ENCODE measurements at places on chromosomes 4 and X.

DNA sequence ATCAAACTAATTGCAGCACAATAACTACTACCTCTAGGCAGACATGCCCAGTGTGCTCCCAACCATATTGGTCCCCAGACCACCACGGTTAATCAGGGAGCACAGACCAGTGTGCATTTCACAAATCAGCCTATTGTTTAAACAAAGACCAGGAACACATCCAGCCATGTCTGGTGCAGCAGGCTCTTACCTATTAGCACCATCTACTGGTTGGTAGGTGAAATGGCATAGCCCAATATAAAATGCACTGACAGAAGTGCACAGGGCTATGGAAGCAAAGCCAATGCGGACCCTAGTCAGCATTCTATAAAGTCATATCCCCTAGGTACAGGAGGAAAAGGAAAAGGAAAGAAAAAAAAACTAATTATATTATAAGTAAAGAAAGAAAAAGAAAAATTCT lies 15.5 kb upstream of the CYLC1 start:
- no peak for DNase-seq

DNA sequence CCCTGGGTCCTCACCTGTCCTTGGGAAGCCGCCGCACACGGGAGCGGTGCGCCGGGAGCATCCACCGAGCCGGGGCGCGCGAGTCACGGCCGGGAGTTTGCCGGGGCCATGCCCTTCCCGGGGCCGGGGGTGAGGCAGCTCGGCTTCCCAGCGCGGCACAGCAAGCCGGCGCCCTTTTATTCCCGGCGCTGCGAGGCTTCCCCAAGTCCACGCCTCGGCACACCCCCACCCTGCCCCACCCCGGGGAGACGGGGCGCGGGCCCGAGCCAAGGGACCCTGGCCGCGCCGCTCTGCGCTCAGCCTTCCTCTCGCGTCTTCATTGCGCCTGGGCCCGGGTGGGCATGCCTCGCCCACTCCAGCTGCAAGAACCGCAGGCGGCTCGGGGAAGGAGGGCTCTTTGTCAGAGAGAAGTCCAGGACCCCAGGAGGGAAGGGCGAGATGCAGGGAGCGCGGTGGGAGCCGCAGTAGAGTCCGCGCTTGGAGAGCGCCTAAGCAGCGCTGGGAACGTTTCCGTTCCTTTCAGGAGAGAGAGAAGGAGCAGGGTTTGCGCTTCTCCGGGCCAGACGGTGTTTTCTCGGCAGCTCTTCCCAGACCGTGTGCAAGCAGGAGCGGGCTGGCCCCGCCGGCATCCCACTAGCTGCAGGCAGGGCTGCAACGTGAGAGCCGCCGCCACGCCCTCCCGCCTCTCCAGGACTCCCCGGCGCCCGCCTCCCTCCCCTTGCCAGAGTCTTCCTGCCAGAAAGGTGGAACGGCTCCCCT lies at the start of gene MXRA5:
TSS of gene MXRA5 (minus strand) at position 152 of the 759 bp plus-strand sequence. CDS start 2,819 bp downstream, outside the sequence.
- DNase-seq: no peak

- no peak for DNase-seq
Measured at GRCh38 chr4:188168726-188169373, 29.6 kb downstream of the TRIML1 start.

DNA sequence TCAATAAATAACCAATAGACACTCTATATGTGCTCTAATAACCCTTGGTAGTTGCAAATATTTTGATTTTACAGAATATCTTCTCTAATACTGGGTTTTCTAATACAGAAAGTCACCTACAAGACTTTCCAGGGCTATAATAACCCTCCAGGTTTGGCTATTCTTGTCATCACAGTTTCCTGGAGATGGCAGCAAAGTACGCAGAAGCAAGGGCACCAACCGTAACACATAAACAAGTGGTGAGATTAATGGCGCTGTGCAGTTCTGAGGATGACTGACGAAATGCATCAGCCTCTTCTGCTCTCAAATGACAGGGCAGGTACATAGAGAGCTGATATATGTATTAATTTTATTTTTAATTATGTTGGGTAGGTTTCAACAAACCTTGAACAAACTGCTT lies 122.4 kb downstream of the C4orf33 start:
- no peak for DNase-seq

GRCh38 chr4:156870131-156870530 lies 101.5 kb downstream of the PDGFC start:
- DNase-seq: no peak

DNA sequence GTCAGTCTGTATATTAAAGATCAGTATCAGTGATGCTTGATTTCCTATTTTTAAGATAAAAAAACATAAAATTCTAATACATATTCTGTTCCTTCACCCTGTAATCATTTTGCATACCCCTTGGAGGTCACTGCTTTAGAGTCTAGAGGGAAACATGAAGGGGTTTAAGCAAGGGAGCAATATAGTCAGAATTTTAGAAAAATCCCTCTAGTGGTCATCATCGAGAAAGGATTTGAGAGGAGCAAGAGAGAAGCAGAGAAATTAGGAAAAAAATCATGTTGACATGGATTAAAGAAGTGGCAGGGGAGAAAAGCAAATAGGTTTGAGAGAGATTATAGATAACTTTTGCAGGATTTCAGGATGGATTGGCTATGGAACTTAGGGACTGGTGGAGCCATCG lies 11.1 kb downstream of the APEX2 start:
- DNase-seq: no peak

DNA sequence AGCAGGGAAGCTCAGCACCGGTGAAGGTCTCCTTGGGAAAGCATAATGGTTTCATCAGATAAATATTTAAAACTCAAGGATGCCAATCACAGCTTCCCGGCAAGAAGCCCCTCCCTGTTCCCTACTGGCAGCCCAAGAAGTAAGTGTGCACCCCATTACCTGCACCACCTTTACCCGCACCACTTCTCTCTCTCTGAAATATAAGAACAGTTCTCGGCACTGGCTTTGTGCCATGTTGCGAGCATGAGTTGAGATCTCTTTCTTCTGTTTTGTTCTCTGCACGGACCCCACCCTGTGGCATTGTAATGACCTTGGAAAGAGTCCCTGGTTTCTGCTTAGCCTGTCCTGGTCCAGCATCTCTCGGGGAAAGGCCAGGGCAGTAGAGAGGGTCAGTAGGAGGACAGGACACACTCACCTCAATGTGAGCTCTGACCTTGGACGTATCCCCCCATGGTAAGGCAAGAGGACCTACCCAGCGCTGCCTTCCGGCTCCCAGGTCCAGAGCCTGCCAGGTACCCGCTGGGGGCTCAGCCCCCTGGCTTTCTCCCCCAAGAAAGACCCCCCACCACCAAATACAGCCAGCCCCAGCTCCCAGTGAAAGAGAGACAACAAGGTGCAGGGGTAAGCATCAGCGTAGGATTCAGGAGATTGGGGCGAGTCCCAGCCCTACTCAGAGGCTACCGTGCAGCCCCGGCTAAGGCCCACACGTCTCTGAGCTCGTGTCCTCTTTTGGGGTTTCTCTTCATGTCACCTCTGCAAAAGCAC lies 80.7 kb downstream of the PSAPL1 start:
- no peak for DNase-seq

- DNase-seq: no peak
Measured at GRCh38 chrX:46589977-46590723, 16.6 kb downstream of the CHST7 start.

GRCh38 chr4:40316333-40316781 lies 18.8 kb upstream of the CHRNA9 start:
- DNase-seq: no peak

- DNase-seq: no peak
Measured at GRCh38 chr4:137156054-137156453, 376.2 kb downstream of the PCDH18 start.

- DNase-seq: no peak
Measured at GRCh38 chr4:37652747-37653527, 33.2 kb downstream of the RELL1 start.

- no peak for DNase-seq
Measured at GRCh38 chr4:94160774-94161173, 46.9 kb upstream of the SMARCAD1 start.

GRCh38 chrX:48071064-48071985 lies at the start of gene ZNF630:
TSS of gene ZNF630 (minus strand) at chrX:48071640. CDS start at chrX:48066886, 4,754 bp downstream.
- peak; percentile 56 for DNase-seq

GRCh38 chrX:130024127-130024526 lies 41.7 kb downstream of the BCORL1 start:
- peak; percentile 79 for DNase-seq

GRCh38 chr4:100796332-100796731 lies 278.5 kb upstream of the EMCN start:
- no peak for DNase-seq

DNA sequence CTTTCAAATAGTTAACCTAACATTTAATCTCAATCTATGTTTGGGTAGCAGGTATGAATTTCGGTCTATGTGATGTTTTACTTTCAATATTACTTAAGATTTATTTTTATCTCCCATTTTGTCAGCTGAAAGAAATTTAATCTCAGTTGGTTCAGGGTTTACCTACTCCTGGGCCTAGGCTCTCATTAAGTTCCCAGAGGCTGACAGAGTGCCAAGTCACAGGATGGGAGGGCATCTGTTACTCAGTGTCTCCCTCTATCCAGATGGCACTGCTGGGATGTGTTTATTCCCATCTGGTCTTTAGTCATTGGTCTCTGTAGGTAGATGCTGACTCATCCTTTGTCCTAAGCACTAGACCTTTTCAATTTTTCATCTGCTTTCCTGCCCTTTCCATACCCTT lies 129.4 kb upstream of the ARSJ start:
- no peak for DNase-seq

- no peak for DNase-seq
Measured at GRCh38 chr4:75745161-75745560, 20.8 kb downstream of the USO1 start.

DNA sequence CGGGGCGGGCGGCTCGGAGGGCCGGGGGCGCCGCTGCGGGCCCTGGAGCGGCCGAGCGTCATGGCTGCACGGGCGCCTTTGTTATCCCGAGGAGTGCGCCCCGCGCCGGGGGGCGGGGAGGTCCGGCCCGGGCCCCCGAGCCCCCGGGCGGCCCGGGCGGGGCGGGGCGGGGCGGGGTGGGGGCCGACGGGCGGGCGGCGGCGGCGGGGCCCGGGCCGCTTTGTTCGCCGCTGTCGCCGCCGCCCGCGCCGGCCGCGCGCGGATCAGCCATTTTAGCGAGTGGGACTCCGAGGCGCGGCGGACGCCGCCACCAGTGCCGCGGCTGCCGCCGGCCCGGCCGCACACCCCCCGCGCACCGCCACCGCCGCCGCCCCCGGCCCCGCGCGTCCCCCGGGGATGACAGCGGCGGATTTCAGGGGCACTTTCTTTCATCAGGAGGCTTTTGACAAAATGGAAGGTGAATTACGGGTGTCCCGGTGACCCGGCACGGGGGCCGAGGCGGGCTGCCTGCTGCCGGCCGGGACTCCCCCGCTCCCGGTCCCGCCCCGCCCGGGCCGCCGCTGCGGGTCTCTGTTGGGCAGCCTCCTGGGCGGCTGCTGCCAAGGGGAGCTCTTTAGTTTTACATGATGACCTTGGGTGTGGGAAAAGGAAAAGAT lies 1.2 kb downstream of the HMGB3 start:
- no peak for DNase-seq

- DNase-seq: no peak
Measured at GRCh38 chrX:49999087-49999486, 76.7 kb downstream of the CLCN5 start.

DNA sequence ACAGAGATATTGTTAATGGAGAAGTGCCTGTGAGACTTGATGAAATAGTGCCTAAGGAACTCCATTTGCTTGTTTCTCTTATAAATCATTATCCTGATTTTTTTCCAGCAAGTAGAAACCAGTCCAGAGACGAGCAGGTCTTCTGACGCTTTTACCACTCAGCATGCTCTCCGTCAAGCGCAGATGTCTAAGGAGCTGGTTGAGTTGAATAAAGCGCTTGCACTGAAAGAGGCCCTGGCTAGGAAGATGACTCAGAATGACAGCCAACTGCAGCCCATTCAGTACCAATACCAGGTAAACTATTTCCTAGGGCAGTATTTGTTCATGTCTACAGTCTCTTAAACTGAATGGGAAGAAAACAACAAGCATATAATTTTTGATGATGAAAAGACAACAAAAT lies 63.6 kb downstream of the KIF4A start:
- no peak for DNase-seq

DNA sequence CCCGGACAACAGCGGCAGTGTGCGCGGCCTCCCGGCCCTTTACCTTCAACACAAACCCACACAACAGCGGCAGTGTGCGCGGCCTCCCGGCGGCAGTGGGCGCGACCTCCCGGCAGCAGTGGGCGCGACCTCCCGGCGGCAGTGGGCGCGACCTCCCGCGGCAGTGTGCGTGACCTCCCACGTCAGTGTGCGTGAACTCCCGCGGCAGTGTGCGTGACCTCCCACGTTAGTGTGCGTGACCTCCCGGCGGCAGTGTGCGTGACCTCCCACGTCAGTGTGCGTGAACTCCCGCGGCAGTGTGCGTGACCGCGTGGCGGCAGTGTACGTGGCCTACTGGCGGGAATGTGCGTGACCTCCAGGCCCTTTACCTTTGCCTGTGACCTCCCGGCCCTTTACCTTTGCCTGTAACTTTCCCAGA lies 576.6 kb upstream of the FRG1 start:
- DNase-seq: no peak
